ENCODE measurements at places on chromosomes 1 and 21.

GRCh38 chr1:51719146-51719545, 102.3 kb downstream of the OSBPL9 start:
- H3K27ac ChIP-seq, result no peak overlapping the region
- H3K4me3 ChIP-seq, result no peak overlapping the region
- no peak for DNase-seq
- peaks cover 3% of the 10 kb centered on the region for H3K4me1 ChIP-seq
- H3K27me3 ChIP-seq, result no peaks in the 10 kb centered on the region

GRCh38 chr1:22247527-22248245, 104.8 kb upstream of the WNT4 start:
- no peaks in the 10 kb centered on the region for H3K36me3 ChIP-seq
- H3K4me3 ChIP-seq, result no peak overlapping the region
- H3K4me1 ChIP-seq, result no peaks in the 10 kb centered on the region
- no peak overlapping the region for H3K27ac ChIP-seq

- no peaks in the 10 kb centered on the region for H3K27me3 ChIP-seq
- DNase-seq, result no peak
- H3K4me3 ChIP-seq, result no peak overlapping the region
- no peak overlapping the region for H3K27ac ChIP-seq
Observed at GRCh38 chr21:31298618-31299269, 45.3 kb downstream of the TIAM1 start.

- H3K4me3 ChIP-seq, result no peak overlapping the region
- no peaks in the 10 kb centered on the region for H3K36me3 ChIP-seq
- peaks cover 76% of the 10 kb centered on the region for H3K27me3 ChIP-seq
- no peak for DNase-seq
- no peaks in the 10 kb centered on the region for H3K4me1 ChIP-seq
Observed at GRCh38 chr1:20476265-20477038, 9.6 kb downstream of the CAMK2N1 start.

DNA sequence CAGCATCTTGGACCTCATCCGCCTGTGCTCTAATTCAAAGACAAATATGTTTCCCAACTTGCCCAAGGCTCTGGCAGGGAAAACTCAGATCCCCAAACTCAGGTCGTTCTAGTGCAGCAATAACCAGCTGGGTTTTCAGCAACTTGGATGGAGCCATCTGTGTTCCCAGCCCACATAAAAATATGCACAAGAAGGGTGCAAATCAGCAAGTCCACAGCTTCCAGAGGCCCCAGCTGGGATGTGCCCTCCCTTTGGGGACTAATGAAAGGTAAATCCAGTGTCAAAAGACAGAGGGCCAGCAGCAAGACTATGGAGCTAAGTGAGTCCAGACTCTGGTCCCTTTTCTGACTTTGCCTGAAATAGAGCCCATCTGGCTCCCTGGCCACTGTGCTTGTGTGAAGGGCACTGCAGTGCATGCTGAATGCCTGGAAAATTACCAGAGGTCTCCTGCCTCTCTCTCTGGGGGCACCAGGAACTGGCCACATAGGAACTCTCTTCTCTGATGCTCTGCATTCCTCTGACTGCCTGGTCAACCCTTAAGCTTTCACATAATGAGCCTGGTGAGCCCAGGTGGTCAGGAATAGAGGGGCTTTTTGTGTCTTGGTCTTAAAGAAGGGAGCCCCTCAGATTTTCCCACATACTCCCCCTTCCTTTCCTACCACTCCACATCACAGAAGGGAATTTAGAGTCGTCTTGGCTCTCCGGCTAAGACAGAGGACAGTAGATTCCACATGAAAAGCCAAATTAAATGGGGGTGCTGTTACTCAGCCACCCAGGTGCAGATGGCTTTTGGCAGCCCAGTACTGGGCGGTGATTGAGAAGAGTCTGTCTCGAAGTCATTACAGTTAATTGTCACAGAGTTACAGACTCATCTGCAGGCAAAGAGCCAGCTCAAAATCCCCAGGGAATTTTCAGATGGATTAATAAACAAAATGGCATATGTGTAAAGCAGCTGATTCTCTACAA, 88.1 kb upstream of the C1orf21 start:
- no peaks in the 10 kb centered on the region for H3K4me1 ChIP-seq
- H3K27ac ChIP-seq, result no peak overlapping the region
- no peak for DNase-seq
- no peaks in the 10 kb centered on the region for H3K36me3 ChIP-seq
- H3K4me3 ChIP-seq, result no peak overlapping the region

DNA sequence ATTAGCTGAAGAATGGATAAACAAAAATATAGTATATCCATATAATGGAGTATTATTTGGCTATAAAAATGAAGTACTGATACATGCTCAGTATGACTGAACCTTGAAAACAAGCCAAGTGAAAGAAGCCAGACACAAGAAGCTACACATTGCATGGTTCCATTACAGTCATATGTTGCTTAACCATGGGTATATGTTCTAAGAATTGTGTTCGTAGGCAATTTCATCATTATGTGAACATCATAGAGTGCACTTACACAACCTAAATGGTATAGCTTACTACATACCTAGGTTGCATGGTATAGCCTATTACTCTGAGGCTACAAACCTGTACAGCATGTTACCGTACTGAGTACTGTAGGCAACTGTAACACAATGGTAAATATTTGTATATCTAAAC, 28.6 kb upstream of the FCAMR start:
- no peaks in the 10 kb centered on the region for H3K36me3 ChIP-seq
- H3K4me1 ChIP-seq, result no peaks in the 10 kb centered on the region
- peaks cover 39% of the 10 kb centered on the region for H3K27me3 ChIP-seq
- no peak for DNase-seq

GRCh38 chr1:89836252-89837035, 15.6 kb downstream of the LRRC8D start:
- no peak for DNase-seq
- H3K27ac ChIP-seq, result no peak overlapping the region
- no peaks in the 10 kb centered on the region for H3K36me3 ChIP-seq
- peaks cover 4% of the 10 kb centered on the region for H3K27me3 ChIP-seq
- no peak overlapping the region for H3K4me3 ChIP-seq

GRCh38 chr21:15414057-15414456, 315.7 kb upstream of the USP25 start:
- H3K27me3 ChIP-seq, result peaks cover 6% of the 10 kb centered on the region
- no peak overlapping the region for H3K4me3 ChIP-seq
- H3K36me3 ChIP-seq, result peaks cover 2% of the 10 kb centered on the region
- no peak overlapping the region for H3K27ac ChIP-seq
- no peak for DNase-seq

- H3K36me3 ChIP-seq, result peaks cover 23% of the 10 kb centered on the region
- peaks cover 63% of the 10 kb centered on the region for H3K4me1 ChIP-seq
Observed at GRCh38 chr1:185566995-185567394, 167.2 kb upstream of the HMCN1 start.

- H3K27me3 ChIP-seq, result no peaks in the 10 kb centered on the region
- H3K36me3 ChIP-seq, result no peaks in the 10 kb centered on the region
- DNase-seq, result no peak
- H3K4me3 ChIP-seq, result no peak overlapping the region
Observed at GRCh38 chr1:176517484-176517883, 54.5 kb downstream of the PAPPA2 start.

DNA sequence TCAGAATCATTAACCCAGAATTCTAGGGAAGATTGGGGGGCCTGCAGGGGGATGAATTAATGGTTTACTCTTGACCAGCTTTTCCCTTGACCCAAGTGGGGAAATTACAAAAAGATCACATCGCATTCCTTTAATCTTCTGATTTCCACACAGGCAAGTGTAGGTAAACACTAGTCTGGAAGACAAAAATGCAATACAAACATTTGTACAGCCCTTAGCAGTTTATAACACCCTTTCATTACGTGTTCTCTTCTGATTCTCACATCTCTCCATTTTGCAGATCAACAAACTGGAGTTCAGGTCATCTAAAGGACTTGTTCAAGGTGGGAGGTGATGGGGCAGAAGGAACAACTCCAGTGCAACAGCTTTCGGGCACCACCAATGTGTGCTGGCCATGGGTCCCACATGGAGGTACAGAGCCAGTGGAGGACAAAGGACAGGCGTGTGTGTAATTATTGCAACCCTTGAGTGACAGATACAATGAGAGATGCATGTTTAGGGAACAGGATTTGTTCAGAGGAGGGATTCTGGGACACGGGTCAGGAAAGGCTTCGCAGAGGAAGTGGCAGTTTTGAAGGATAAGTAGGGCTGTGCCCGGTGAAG, 20.4 kb downstream of the ATF3 start:
- H3K36me3 ChIP-seq, result no peaks in the 10 kb centered on the region
- DNase-seq, result no peak
- H3K4me1 ChIP-seq, result no peaks in the 10 kb centered on the region
- H3K27me3 ChIP-seq, result peaks cover 10% of the 10 kb centered on the region
- H3K27ac ChIP-seq, result no peak overlapping the region

DNA sequence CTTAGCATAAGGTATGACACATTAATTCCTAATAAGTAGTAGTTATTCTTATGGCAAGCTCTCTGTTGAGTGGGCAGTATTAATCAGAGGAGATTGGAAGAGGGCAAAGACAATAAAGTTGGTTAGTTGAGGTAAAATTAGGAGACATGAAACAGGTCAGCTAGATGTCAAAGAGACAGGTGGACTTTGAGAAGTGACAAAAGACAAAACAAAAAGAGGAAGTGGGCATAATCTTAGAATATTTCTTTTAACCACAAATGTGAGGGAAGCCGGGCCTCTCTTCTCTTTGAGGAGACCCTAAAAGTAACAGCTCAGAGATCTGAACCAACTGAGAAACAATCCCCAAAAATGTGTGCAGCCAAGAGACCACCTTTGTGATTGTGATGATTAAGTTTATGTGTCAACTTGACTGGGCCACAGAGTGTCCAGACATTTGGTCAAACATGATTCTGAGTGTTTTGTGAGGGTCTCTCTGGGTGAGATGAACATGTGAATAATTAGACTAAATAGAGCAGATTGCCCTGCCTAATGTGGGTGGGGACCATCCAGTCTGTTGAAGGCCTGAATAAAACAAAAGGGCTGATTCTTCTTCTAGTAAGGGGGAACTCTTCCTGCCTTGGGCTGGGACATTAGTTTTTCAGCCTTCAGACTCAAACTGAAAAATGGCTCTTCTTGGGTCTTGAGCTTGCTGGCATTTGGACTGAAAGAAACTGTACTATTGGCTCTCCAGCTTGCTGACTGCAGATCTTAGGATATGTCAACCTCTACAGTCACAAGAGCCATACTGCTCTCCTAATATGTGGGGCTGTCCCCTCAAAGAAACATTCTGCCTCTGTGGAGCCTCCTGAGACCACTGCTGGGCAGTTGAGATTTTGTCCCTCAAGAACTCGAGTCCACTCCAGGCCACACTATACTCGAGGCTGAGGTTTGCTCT, 40.0 kb downstream of the FCRL5 start:
- H3K36me3 ChIP-seq, result no peaks in the 10 kb centered on the region
- no peak overlapping the region for H3K4me3 ChIP-seq
- peaks cover 2% of the 10 kb centered on the region for H3K4me1 ChIP-seq
- H3K27me3 ChIP-seq, result no peaks in the 10 kb centered on the region
- DNase-seq, result no peak

DNA sequence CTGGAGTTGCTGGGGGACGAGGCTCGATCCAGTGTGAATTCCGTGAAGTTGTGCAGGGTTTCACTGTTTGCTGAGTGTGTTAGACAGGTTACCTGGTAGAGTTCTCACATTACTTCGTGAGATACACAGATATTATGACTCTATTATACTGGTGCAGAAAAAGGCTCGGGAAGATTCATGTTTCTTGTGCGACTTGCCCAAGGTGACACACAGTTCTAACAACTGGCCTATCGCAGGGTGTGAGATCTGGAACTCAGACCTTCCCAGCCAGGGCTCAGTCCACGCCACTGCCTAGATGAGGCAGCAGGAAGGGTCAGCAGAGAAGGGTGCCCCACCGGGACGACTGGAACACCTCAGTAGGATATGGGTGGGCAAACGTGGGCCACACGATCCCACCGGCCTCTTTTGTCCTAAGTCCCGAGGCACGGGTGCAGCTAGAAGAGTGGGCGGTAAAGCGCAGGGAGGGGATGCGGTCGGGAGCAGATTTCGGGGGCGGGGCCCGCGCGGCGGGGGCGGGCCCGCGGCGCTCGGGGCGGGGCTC, 296 bp upstream of the RNPEP start:
- H3K4me1 ChIP-seq, result peaks cover 17% of the 10 kb centered on the region
- DNase-seq, result no peak
- H3K36me3 ChIP-seq, result peaks cover 3% of the 10 kb centered on the region
- peak overlapping the region; percentile 70 for H3K27ac ChIP-seq
- peak overlapping the region; percentile 95 for H3K4me3 ChIP-seq

DNA sequence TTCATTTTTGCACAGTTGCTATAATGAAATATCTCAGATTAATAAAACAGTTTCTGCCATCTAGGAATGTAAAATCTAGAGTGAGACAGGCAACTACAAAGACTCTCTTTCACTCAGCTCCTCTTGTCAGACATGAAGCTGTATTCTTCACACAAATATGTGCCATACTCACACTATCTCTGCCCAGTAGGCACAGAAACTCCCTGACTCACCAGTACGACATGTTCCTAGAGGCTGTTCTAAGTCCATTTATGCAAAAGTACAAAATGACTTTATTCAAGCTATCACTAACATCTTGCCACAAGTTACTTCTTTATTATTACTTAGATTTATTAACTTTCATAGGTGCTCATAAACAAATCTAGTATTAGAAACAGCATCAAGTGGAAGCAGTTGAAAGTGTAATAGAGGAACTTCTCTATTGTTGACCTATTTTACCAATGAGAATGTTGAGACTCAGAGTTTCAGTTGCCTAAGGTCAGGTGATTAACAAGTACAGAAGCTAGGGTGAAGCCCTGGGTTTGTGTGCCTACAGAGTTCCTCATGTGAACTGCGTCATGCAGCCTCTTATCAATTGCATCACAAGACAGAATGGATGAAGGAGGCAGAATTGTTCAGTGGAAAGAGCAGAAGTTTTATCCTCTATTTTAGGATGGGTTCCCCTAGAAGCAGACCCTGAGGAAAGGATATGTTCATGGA, 98.9 kb downstream of the RGS2 start:
- no peaks in the 10 kb centered on the region for H3K36me3 ChIP-seq
- no peak for DNase-seq
- H3K27ac ChIP-seq, result no peak overlapping the region

DNA sequence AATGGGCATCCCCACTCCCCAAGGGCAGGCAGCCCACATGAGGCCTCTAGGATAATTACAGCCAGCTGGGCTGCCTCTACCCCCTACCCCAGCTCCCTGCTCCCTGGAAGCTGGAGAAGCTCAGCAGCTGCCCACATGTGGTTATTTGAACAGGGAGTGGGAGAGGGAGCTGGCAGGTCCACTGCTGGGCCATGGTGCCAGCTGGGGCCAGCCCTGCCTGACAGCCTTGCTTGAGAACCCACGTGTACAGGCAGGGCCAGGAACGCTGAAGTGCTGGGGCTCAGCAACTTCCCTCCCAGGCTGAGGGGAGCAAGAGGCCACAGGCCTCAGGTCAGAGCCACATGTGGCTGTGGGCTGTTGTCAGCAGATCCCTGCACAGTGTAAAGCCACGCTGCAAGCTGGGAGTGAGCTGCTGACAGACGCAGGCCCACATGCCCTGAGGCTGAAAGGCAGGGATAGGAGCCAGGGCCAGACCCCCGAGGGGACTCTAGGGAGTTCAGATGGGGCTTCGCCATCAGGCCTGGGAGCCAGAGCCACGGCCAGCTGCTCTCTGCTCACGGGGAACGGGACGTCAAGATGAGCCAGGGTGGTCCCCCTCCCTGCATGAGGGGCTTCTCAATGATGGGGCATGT, 129.0 kb downstream of the SYF2 start:
- peaks cover 43% of the 10 kb centered on the region for H3K4me1 ChIP-seq
- no peak overlapping the region for H3K4me3 ChIP-seq
- no peak for DNase-seq
- peaks cover 11% of the 10 kb centered on the region for H3K27me3 ChIP-seq
- H3K27ac ChIP-seq, result no peak overlapping the region

GRCh38 chr1:112754116-112754628, 39.0 kb upstream of the PPM1J start:
- H3K36me3 ChIP-seq, result no peaks in the 10 kb centered on the region
- no peak for DNase-seq
- H3K4me1 ChIP-seq, result no peaks in the 10 kb centered on the region
- H3K27me3 ChIP-seq, result peaks cover 12% of the 10 kb centered on the region
- H3K4me3 ChIP-seq, result no peak overlapping the region
- no peak overlapping the region for H3K27ac ChIP-seq
